CD4-positive, alpha-beta memory T cell (primary cell): ENCODE measurements at places on chromosomes 7 and 10. TPM values are rescaled to one million over a fixed set of nuclear protein-coding genes. Genes with fewer than 3 reads are reported as not detected.

DNA sequence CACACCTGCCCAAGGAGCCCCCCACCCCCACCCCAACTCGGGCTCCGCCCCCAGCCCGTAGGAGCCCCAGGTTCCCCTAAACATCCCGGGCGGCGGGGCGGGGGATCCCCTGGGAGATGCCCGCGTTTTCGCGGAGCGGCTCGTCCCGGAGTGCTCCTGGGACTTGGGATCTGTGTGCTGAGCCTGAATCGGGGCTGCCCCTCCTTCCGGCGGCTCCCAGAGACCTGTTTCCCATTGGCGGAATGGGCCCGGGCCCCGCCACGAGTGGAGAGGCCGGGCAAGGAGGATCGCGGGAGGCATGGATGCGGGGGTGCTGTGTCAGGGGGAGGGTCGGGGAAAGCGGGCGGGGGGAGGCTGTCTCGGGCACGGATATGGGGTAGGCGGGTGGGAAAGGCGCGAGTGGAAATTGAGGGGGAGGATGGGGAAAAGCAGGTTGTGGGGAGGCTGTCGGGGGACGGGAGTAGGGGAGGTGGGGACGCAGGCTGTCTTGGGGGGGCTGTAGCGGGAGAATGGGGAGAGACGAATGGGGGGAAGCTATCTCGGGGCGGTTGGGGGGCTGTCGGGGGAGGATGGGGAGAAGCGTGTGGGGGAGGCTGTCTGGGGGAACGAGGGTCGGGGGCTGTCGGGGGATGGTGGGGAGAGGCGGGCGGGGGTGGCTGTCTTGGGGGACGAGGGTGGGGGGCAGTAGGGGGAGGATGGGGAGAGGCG lies 572 bp upstream of the BHLHA15 start:
- no peak for DNase-seq

DNA sequence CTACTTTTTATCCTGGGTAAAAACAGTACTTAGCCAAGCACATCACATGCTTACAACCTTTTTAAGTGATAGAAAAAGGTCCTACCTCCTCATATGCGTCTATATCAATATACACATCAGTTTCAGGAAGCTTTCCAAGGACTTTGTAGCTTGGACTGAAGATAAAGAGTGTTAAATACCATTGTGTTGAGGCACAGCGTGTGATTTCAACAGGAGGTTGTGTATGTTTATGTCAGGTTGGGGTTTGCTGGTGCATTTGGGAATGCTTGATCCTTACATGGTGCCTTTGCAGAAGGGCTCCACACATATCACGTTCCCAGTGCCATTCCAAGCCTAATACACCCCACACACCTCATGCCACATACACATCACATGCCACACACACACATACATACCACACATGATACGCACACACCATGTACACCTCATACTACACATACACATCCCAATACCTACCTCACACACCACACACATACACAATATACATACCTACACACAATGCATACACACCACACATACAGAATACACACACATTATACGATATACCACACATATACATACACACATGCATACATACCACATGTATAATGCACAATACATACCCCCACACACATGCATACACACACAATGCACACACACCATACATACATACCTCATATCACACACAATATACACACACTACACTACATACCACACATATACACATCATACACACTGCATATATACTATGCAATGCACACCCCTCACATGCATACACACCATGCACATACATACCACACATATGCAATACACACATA lies 33.1 kb downstream of the PSMC2 start:
- no peak for DNase-seq

DNA sequence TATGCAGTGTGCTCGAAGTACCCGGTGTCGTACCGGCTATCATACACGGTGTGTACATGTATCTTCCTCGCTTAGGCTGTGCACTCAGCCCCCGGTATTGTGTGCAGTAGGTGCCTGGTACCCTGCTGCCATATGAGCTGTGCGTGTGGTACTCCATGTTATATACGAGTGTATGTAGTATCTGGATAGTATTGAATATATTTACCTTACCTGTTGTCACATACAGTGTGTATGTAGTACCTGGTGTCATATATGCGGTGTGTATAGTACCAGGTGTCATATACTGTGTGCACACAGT lies 1.2 kb downstream of the ZMYND11 start:
- no peak for DNase-seq

- DNase-seq, result no peak
These were observed 97.3 kb downstream of the CFAP58 start for GRCh38 chr10:104450954-104451353.

DNA sequence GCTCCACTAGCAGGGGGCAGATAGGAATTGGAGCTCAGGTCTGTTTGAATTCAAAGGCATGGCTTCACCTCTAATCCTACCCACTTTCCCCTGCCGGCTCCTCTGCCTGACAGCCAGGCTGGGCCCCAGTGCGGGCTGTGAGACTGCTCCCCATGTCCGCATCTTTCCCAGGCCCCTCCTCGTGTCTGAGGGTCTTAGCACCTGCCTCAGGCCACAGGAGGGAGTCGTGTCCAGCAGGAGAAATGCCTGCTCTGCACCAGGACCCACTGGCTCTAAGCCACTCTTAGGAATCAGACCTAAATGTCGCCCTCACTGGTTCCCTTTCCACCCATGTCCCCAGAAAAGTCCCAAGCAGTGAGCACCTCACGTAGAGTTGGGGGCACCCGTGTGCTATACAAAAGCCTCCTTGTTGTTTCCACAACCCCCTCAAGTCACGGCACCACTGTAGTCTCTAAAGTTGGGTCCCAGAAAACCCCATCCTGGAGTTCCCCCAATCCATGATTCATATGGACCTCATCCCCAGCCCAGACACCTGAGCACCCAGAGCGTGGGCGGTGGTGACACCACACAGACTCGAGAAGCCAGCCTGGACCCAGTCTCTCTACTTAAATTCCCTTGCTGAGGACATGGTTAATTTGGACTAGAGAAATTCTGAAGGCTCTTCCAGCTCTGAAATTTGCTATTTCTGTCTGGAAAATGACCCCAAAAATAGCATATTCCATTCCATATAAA lies 466.4 kb upstream of the ZMIZ1 start:
- DNase-seq, result no peak

GRCh38 chr10:50622706-50623662 lies 772 bp downstream of the SGMS1 start:
- DNase-seq, result peak; percentile 65

DNA sequence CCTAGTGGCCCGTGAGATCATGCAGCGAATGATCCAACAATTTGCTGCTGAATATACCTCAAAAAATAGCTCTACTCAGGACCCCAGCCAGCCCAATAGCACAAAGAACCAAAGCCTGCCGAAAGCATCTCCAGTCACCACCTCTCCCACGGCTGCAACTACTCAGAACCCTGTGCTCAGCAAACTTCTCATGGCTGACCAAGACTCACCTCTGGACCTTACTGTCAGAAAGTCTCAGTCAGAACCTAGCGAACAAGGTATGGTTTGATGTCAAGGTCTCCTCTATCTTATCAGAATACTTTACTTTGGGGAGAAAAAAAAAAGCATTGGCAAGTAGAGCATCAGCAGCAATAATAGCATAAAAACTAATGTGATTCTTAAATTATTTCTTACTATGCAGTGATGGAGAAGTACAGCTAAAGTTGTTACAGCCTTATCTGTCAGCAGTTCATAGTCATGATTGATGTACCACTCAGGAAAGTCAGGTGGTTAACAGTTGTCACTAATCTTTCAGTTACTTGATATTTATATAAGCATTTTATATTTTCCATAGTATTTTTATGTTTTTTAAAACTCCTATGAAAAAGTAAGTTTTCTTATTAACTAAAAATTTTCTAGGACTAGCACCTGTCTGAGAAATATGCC lies 117.1 kb downstream of the LCOR start:
- no peak for DNase-seq

GRCh38 chr7:67343572-67343971 lies 346.9 kb downstream of the TYW1 start:
- no peak for DNase-seq

- no peak for DNase-seq
These were observed 966.8 kb downstream of the LRMDA start for GRCh38 chr10:76398043-76398710.

- no peak for DNase-seq
These were observed 114.9 kb upstream of the GPR26 start for GRCh38 chr10:123551259-123551658.

GRCh38 chr10:121592155-121592890 lies 5.9 kb downstream of the FGFR2 start:
- DNase-seq, result no peak

DNA sequence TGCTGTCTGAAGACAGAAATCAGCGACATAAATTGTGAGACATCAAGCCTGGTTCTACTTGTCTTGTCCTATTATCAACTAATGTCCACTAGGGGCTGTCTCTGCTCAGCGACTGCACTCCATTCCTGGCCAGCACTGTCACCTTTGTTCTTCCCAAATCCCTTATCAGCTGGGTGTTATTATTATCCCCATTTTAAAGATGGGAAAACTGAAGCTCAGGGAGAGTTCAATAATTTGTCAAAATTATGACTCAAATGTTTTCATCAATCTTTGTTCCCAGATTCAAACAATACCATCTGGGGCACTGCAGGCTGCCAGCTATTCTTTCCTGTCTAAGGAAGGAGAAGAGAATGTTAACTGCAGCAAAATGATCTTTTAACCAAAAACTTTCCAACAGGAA lies 431.6 kb upstream of the NFE2L3 start:
- DNase-seq, result no peak

DNA sequence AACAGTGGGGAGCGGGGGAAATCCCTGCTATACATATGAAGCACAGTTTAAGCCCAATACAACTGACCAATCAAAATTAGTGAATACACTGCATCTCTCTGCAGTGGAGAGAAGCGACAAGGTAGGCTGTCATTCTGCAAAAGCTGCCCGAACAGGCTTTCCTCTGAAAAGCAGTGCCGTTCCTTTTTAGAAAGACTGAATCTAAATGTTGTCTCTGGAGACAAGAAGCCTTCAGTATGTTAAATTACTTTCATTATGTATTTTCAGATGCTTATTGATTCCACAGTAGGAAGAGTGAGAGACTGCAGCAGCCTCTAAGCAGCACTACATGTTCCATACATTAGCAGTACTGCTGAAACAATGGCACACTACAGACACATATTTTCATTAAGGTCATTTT lies at the start of gene GPR22:
Gene GPR22, plus strand, starts transcription at position 129 of the 400 bp plus-strand sequence. CDS start 4,004 bp downstream, outside the sequence.
- DNase-seq, result no peak

DNA sequence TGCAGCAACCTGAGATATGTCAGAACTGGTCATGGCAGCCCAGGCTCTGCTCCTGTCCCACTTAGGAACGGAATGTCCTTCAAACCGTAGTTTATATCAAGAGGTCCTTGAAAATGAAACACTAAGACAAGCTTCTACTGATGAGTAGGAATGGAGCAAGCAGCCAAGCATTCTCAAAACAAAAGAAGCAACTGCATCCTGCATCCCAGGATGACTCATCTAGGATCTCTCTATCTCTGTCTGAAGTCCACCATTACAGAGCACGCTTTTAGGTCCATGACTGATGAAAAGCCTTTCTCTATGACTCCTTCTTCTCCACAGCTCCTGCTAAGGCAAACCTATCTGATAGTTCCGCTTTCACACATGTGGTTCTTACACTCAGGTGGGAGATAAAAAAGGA lies 16.3 kb downstream of the MBL2 start:
- no peak for DNase-seq

DNA sequence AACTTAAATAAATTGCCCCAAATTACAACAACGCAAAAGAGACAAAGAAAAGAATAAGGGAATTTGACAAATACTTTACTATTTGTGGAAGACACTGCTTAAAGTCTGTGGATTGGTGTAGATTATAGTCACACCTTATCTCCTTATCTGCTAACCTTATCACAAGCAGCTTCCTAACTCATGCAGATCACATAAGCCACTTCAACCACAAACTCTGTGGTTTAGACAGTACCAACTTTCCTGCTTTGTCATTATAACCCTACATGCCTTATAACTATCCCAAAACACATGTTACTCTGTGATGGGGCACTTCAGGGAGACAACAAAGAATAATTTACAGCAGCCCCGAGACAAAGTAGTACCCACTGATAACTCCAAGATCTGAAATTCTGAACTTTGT lies 41.5 kb upstream of the PPP3CB start:
- DNase-seq, result peak; percentile 11

- no peak for DNase-seq
These were observed 253.6 kb upstream of the NPVF start for GRCh38 chr7:25481891-25482290.

The MACC1 gene
- 0.09 TPM for total RNA-seq

The ATOH7 gene
- total RNA-seq, result not detected

The CDNF gene
- 2.5 TPM for total RNA-seq

The IL2RA gene
- 15.1 TPM for total RNA-seq

The SLC26A5 gene
- total RNA-seq, result not detected

The LEP gene
- total RNA-seq, result not detected
